Activated CD4-positive, alpha-beta T cell treated with anti-CD3 and anti-CD28 coated beads, Interleukin-2, Interleukin-6, amounts not matched to agents 100 ng/mL and 50 ng/mL, durations not matched to agents 16 hours and 8 hours (primary cell): ENCODE measurements at places on chromosomes 2 and 18.

GRCh38 chr2:33344230-33344629 is 132.2 kb upstream of the RASGRP3 start:
- no peak for DNase-seq

DNA sequence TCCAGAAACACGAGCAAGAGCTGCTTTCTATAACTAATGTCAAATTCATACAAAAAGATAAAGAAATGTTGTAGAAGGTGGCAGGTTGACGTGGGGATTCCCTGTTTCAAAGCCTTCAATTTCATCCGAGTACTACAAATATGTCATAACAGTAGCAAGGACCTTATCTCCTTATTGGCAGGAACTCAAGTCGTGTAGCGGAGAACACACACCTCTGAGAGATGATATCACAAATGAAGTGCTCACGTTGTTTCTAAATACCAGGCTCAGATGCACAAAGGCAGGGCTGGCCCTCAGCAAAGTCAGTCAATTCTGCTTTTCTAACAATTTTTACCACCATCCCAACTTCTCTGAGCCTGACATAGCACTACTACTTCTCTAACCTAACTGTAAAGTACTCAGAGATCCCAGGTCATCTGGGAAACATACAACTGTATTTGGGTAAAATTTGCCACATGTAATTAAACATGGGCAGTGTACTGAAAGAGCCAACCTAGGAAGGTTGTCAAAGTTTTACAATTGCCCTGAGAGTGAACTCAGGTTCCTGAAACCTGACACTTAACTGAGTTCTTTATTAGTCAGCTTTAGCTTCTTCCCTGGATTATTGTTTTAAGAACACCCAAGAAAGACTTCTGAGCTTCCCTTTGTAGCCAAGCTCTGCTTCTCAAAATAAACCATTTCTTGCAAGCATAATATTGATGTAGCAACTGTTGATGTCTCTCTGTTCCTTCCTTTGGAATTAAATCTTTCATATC is 813.7 kb upstream of the ACVR2A start:
- no peak for DNase-seq

DNA sequence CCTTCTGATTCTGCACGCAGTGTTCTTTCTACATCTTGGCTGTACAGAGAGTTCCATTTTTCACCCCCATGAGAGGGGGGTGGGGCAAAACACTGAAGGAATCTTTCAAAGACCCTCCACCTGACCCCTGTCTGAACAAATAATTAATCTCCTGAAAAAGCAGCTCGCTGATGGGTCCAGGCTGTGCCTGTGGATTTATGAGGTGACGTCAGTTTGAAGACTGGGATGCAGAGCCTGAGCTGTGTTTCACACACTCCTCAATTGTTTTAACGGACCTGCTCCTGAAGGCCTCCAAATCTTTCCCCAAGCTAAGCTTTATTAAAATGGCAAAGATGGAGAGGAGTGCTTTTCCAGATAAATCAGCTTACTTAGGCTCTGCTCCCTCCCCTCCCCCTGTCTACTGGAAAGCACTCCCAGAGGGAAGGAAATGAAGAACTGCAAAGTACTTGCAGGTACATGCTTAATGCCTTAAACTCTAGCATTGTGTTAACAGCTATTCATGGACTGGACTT is 390.2 kb upstream of the TNP1 start:
- no peak for DNase-seq

GRCh38 chr18:67612281-67612680 is 95.8 kb upstream of the DSEL start:
- no peak for DNase-seq

DNA sequence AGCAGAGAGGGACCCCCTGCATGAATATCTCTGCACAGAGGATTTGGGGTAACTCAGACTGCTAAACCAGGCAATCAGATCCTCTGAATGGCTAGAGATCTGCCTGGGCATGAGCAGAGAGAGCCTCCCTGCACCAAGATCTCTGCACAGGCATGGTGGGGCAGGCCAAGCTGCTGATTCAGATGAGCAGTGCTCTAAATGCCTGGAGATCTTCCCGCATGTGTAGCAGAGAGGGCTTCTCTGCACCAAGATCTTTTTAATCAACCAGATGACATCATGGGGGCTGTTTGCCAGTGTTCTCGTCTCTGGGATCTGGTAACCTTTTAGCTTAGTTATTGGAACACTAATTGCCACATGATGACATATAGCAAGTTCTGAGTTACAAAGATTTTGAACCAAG is 301.3 kb upstream of the GALNT5 start:
- DNase-seq: no peak

GRCh38 chr2:905833-906140 is 44.9 kb upstream of the SNTG2 start:
- no peak for DNase-seq

- no peak for DNase-seq
These were observed 58.6 kb upstream of the IGFBP2 start for GRCh38 chr2:216574586-216574985.

GRCh38 chr2:101723371-101724124 is 26.0 kb downstream of the MAP4K4 start:
- no peak for DNase-seq

- no peak for DNase-seq
These were observed 42.5 kb downstream of the VRK2 start for GRCh38 chr2:58089081-58089480.

- no peak for DNase-seq
These were observed 225.5 kb upstream of the GALNT5 start for GRCh38 chr2:157032017-157032416.

- no peak for DNase-seq
These were observed 12.8 kb downstream of the ASIC4 start for GRCh38 chr2:219527076-219527394.

DNA sequence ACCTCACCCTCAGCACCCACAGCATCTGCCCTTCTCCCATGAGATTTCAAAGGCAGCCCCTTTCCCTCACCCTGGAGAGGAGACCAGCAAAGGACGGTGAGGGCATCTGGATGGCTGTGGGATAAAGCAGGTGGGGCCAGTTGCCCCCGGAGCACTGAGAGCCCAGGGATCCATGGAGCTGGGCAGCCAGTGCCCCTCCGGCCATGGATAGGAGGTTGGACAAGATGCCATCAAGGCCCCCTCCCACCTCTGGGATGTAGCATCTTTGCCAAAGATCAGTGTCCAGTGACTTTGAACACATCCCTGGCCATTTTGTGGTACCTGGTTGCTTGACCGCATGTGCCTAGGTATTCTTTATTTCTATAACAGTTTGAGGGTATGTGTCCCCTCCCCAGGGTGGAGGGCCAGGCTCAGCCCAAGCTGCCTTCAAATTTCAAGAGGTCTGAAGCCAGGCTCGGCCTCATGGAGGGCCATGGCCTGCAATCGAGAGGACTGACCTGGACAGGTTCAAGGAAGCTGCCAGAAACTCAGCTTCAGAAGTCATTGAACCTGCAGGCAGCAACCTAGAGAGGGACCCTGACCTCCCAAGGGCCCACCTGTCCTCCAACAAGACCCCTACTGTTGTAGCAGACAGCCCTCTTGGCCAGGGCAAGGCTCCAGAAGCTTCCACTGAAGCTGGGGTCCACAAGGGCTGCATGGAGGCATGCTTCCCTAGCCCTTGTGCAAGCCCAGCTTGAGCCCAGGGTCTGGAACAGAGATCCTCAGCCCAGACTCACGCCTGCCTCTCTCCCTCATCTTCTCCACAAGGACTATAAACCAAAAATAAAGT is 55.5 kb upstream of the BIN1 start:
- no peak for DNase-seq

DNA sequence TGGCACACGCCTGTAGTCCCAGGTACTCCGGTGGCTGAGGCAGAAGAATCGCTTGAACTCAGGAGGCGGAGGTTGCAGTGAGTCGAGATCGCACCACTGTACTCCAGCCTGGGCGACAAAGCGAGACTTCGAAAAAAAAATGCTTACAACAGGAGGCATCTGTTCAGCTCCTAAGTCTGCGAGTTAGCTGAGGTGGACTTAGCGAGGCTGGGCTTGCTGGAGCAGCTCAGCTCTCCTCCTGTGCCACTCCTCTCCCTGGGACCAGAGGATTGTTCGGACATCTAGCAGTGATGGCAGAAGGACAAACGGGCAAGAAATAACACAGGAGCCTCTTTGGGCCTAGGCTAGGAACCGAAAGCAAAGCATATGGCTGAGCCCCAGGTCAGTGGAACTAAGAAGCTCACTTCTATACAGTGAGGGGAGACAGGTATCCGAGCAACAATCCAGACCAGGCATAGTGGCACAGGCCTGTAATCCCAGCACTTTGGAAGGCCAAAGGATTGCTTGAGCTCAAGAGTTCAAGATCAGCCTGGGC is 260.1 kb downstream of the GLI2 start:
- no peak for DNase-seq

DNA sequence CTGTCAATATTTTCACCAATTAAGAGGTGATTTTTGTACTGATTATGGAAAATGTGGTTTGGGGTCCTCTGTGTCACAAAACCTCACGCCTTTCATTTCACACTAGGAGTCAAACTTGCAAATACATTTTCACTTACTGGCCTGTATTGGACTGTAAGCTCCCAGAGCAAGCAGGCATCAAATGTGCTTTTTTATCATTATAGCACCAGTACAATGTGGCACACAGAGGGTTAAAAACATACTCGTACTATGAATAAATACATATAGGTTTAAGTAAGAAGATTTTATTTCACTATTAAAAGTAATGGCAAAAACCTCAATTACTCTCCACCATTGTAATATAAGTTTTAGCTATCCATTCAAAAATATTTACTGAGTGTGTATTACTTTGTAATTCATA is 56.7 kb downstream of the ABCB11 start:
- no peak for DNase-seq

DNA sequence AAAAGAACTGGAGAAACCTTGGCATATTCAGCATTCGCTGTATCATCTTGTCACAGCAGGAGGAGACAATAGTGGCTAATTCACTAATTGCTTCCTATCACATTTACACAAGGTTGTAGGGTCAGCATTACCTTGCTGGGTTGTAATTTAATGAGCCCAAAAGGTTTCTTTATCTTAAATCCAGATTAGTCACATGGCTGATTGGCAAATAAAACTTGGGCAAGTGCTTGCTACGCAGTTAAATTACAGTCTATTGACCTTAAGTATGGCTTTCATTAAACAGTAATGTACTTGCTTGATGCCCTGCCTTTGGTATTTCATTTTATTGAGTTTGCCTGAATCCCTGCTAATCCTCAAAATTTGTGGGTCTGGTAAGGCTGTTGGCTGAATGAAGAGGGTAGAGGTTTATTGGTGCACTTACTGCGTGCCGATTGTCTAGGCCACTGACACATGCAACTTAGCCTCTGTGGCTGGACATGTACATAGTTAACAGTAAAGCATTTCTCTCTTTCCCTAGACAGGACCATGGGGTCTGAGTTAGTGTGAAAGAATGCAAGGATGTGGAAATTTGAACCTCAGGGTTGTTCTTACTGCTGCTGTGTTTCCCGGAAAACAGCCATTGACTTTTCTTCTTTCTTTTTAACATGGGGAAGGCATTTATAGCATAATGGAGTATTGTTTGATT is 34.3 kb downstream of the FMNL2 start:
- DNase-seq: no peak

DNA sequence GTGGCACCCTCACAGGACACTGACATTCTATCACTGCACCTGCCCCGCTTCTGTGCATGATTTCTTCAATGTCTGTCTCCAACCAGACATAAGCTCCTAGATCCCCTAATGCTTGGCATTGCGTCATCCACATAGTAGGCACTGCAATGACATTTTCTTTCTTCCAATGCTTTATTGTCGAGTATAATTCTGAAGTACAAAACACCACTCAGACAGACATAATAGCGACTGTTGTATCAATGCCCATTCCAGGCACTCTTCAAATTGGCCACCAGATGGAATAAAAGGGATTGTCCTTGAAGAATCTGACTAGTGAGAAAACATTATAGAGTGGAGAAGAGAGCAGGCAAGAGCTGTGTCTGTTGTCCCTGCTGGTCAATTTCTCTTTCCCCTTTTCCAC is 89.0 kb downstream of the LPIN1 start:
- no peak for DNase-seq

DNA sequence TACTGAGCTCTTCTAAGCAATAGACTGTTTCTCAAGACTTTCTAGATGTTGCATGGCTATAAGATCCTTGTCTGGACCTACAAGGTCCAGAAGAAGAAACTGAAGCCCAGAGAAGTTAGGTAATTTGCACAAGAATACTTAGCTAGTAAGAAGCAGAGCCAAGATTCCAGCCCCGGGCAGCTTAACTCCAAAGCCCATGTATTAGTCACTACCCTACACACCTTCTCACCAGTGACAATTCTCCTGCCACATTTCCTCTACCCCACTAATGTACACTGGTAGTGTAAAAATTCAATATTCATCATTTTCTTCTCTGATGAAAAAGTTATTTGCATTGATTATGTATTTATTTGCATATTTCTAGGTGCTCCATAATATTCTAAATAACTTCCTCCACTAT is 95.5 kb upstream of the CREB1 start:
- no peak for DNase-seq

DNA sequence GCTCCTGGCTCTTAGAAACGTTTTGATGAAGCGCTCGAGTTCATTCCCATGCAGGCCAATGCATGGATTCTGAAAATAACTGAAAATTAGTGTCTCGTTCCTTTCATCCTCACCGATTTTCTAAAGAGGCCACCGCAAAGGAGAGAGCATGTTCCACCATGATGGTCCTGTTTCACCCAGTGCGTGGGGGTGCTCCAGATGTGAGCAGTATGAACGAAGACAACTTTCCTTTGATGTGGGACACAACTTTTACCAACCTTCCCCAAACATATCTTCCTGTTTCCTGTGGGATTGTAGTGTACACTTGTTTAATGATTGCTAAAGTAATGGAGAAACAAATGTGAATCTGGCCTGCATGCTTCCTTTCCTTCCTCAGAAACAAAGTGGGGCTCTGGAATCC is 114.5 kb downstream of the PRPF40A start:
- no peak for DNase-seq
